OCI-M1 (cell line): ENCODE measurements at places on chromosomes 5 and 9.

DNA sequence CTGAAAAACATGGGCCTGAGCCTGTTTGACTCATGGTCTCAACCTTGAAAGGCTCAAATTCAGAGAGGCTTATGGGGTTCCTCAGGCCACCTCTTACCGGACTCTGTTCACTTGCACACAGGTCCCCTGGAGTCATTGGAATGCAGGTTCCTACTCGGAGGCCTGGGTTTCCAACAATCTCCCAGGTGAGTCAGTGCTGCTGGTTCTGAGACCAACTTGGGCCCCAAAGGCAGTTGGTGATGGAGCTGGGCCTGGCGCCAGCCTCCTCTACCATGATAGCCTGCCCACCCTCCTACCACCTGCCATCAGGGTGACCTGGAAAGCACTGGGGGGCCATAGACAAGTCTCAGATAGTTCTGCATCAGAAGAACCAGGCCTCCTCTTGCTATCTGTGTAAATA is 188.4 kb downstream of the RGS3 start:
- no peak for DNase-seq

DNA sequence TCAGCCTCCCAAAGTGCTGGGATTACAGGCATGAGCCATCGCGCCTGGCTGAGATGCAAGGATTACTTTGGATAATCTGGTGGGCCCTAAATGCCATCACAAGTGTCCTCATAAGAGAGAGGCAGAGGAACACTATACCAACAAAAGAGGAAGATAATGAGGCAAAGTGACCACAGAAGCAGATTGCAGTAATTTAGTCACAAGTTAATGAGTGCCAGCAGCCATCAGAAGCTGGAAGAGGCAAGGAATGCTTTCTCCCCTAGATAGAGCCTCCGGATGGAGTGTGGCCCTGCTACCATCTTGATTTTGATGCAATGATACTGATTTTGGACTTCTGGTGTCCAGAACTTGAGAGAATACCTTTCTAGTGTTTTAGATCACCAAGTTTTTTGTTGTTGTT is 122.3 kb downstream of the SPATA31D1 start:
- no peak for DNase-seq

- no peak for DNase-seq
These were observed 76.7 kb upstream of the UNC5A start for GRCh38 chr5:176733406-176734262.

DNA sequence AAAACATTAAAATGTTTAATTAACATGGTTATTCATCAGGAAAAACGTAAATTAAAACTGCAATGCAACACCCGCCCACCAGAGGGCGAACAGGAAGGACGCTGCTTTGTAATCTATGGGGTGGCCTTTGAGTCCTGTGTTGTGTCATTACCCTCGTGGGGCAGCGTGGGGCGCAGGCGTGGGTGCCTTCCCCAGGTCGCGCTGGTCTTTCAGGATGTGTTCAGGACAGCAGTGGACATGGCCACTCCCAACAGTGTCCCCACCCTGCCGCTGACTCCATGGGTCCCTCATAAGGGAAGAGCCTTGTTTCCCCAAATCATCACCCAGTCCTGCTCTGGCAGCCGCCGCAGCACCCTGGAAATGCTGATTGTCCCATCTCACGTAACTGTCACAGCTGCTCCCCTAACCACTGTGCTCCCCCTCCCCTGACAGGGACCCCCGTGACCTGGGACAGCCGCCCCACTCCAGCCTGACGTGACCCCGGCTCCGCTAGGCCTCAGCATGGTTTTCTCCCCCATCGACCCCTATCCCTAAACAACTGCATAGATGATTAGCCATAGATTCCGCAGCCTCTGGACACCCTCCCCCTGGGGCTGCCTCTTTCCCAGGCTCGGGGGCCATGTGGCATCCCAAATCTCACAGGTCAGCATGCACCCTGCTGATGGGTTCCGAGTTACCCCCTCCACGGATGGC is 36.4 kb downstream of the GLT6D1 start:
- DNase-seq = peak; percentile 74

GRCh38 chr5:83577036-83577636 is 105.6 kb downstream of the VCAN start:
- no peak for DNase-seq

GRCh38 chr9:16484744-16485143 is 385.7 kb downstream of the BNC2 start:
- DNase-seq = no peak

- DNase-seq = no peak
These were observed 63.0 kb downstream of the TSSK1B start for GRCh38 chr5:113371721-113372196.

- no peak for DNase-seq
These were observed 36.7 kb downstream of the FBXW2 start for GRCh38 chr9:120756531-120756930.

- peak; percentile 26 for DNase-seq
These were observed 10.4 kb downstream of the CCL28 start for GRCh38 chr5:43401827-43402226.

DNA sequence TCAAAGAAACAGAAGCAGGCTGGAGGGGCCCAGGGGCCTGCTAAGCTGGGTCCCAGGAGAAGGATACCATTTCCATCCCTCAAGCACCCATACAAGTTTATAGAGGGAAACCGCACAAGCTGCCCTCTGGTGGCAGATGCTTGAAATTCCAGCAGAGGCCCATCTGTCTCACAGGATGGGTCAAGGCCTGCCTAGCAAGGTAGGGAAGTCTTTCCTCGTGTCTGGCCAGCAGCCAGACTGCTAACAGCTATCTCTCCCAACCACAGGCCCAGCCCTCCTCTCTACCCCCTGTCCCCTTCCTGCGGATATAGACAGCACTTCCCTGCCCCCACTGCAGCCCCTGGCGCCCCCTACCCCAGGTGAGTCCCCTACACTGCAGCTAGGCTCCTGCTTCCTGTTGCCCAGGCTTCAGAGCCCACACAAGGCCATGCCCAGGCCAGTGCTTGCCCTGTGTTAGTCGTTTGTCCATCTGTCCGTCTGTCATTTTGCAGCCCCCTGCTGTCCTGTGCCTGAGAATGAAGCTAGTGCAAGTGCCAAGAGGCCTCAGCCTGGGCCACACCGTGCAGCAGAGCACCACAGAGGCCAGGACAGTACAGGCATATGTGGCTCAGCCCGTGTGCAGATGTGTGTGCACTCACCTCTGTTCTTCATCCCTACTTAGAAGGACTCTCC is 26.2 kb downstream of the TCF7 start:
- peak; percentile 94 for DNase-seq
